AML-193 (cell line): ENCODE measurements at places on chromosomes 1 and 21.

DNA sequence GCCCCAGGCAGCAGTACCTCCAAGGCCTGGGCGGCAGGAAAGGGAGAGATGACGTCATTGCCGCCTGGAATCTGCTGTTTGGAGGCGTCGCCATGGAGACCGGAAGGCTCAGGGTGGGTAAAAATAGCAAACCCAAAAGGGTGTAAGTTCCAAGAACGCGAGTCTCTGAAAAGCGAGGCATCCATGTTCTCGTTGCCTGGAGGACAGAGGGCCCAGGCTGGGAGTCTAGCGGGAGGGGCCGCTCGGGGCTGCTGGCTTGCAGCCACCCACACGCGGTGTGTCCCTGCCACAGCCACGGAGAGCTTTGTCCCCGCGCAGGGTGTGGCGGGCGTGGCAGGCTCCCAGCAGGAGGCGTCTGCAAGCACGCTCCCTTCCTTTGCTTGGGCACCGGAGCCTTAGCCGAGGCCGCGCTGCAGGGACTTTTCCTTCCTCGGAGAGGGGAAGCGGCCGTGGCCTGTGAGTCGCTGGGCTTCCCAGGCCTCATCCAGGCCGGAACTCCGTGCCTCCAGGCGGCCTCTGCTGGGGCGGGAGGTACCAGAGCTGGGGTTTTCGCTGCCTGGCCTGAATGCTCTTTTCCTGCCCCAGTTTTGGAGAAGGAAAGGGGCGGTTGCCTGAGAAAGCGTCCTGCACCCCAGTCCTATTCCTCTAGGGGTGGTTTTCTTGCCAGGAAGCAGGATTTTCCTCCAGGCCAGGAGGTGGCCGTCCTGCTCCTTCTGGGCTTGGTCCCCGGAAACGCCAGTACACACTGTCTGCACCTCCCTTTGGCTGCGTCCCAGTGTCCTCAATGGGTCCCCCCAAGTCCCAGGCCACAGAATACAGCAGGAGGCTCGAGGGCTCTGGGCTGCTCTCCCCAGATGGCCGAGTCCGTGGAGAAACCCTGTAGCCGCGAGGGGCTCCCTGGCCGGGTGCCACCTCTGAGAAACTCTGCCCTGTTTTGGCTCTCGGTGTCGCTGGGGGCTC lies 15.3 kb upstream of the SKI start:
- peak; percentile 42 for DNase-seq

DNA sequence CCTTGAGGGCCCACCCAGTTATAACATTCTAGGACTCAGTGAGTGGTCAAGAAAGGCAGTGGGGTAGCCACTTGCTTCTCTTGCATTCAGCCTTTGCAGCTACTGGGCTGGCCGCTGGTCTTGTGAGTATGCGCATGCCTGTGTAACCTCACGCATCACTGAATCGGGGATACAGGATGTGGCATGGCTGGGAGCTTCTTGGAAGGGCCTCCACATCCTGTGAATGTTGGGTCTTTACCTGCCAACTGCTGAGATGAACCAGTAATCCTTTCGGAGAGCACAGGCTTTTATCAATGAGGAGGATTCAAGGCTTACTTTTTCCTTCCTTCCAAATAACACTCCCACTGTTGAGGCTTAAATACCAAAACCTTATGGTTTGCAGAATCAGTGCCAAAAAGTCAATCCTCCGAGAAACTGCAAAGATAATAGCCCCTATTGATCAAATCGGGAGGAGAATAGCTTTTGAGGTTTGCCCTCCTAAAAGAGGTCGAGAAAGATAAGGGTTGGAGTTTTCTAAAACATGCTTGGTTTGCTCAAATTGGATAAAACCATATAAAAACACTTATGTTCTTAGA lies 198.9 kb upstream of the UBE2U start:
- DNase-seq = no peak

DNA sequence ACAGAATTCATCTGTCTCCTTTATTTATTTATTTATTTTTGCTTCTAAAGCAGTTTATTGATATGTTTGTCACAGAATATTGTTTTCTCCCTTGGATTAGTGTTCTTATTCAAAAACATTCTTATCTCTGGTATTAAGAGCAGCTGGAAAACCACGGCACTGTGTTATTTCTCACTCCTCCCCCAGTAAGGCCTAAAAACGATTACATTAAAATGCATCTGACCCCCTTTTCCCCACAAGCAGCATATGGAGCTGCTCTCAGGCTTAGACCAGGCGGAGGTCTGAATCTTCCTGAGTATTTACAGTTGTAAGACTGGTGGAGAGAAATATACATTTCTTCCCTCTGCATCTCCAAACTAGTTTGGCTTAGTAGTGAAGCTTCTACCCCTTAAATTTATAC lies 86.8 kb downstream of the HLX start:
- DNase-seq = no peak

DNA sequence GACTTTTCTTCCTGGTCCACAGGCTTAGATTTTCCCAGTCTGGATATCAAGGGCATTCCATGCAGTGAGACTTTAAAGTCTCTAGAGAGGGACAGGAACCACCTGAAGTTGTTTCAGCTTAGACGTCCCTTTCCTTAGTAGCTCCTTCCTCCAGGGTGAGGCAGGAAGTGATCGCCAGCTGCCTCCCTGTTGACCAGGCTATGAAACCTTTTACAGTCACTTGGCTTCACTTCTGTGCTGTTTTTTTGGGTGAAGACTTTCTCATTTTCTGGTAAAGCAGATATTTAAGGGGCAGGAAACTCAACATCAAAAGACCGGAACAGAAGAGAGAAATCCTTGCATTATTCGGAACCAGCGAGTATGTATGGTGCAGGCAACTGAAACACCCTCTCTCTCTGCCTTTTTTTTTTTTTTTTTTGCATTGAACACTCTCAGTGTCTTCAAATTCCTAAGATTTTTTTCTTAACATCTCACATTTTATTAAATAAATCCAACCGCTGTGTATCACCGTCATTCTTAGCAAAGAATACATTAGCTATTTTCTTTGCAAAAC lies 234.6 kb upstream of the IRF2BP2 start:
- peak; percentile 32 for DNase-seq

GRCh38 chr1:202750761-202751160 lies 40.5 kb upstream of the SYT2 start:
- peak; percentile 10 for DNase-seq

GRCh38 chr21:42509244-42509643 lies 4.4 kb upstream of the SLC37A1 start:
- no peak for DNase-seq

DNA sequence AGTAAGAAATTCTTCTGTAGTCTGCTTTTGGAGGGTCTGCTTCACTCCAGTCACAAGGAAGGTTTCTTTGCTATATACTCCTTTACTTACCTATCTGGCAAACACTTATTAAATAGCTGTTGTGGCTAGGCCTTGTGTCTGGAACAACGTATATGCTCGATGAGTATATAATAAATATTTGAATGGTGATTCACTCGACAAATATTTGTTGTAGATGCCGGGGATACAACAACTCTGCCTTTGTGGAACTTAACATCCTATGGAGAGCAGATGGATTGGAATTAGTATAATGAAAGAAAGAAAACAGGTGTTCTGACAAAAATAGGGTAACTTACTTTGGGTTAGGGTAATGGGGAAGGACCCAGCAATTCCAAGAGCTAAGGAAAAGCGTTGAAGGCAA lies 31.1 kb downstream of the KPNA6 start:
- no peak for DNase-seq

GRCh38 chr1:172795741-172796140 lies 136.8 kb downstream of the FASLG start:
- no peak for DNase-seq

GRCh38 chr1:71462247-71462646 lies 381.4 kb upstream of the ZRANB2 start:
- no peak for DNase-seq

- DNase-seq = no peak
These were observed 12.8 kb upstream of the OVAAL start for GRCh38 chr1:180545991-180546390.

- DNase-seq = no peak
These were observed 225.7 kb downstream of the KCNH1 start for GRCh38 chr1:210908257-210908656.

GRCh38 chr1:3644273-3644672 lies 5.6 kb downstream of the WRAP73 start:
- DNase-seq = no peak

- DNase-seq = peak; percentile 70
These were observed 84.7 kb downstream of the PDE9A start for GRCh38 chr21:42737951-42738590.

GRCh38 chr1:14777516-14778506 lies 179.3 kb downstream of the KAZN start:
- DNase-seq = no peak

DNA sequence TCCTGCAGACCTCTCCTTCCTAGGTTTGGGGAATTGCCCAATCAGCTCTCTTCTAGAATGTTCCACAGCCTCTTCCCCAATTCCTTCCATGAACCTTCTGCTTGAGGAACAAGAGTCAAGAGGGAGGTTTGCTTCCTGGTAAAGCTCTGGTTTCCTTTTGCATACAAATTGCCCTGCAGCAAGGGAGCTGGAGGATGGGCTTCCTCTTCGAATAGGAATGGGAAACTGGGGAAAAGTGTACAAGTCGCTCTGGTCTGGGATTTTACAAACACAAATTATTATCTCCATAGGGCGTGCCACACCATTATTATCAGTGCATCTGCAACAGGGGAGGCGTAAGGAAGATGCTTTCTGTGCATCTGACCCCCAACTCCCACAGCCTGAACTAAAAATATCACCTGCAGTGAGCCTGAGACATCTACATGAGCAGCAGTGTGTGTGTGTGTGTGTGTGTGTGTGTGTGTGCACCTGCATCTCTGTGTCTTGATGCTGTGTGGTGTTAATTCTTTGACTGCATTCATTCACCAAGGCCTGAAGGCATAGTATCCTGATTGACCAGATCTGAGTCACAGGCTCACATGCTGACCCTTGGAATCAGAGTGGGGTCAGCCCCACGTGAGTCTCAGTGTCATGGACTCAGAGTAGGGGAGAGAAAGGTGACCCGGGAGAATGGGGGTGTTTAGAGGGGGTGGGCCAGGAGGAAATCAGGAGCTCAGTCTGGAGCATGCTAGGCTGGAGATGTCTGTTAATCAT lies 272.9 kb downstream of the KAZN start:
- DNase-seq = no peak

DNA sequence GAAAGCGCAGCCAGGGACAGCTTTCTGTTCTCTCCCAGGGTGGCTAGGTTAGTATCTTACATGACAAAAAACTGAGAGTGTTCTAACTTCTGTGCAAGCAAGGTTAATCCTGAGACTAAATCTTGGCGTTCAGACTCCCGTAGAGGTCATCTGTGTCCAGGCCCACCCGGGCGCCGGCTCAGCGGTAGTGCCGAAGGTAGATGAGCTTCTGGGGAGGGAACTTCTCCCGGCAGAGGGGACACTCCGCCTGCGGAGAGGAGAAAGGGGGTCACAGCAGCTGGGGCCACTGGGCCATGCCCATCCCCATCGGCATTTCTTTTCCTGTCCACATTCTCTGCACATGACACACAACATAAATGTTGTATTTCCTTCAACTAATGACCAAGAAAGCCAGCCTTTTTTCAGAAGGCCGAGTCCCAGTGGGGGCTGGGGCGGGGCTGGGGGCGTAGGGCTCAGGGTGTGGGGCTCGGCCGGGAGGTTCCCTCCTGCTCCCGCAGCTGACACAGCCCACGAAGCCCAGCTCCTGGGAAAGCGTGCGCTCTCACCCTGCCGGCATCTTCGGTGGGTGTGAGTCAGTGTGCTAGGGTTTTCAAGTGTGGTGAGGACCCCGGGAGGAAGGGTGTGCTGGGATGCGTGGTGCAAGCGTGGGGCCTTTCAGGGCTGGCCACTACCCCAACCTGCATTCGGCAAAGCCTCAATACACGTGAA lies 6.6 kb downstream of the PEX10 start:
- no peak for DNase-seq

GRCh38 chr21:18677632-18678031 lies 274.0 kb upstream of the TMPRSS15 start:
- DNase-seq = no peak

DNA sequence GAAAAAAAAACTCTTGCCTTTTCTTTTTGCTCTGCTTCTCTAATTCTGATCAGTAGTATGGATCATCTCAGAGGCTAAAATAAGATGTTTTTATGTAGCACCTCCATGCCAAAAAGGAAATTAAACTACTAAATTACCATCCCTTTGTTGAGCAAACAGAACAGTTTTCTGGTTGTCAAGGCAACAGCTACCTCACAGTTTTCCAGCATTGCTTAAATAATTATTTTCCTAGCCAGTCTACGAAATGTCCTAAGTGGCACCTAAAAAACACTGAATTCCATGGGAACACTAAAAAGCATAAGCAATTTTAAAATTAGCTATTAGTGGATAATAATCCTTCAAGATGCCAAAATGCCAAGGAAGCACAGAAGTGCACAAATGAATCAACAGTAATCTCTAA lies 61.7 kb downstream of the ARID4B start:
- no peak for DNase-seq
